ENCODE measurements at places on chromosomes 5 and 9. TPM values are rescaled to one million over a fixed set of nuclear protein-coding genes. Genes with fewer than 3 reads are reported as not detected.

Gene CCIN
- 0.36 TPM for total RNA-seq

Gene SPATA31A3
- total RNA-seq = not detected

DNA sequence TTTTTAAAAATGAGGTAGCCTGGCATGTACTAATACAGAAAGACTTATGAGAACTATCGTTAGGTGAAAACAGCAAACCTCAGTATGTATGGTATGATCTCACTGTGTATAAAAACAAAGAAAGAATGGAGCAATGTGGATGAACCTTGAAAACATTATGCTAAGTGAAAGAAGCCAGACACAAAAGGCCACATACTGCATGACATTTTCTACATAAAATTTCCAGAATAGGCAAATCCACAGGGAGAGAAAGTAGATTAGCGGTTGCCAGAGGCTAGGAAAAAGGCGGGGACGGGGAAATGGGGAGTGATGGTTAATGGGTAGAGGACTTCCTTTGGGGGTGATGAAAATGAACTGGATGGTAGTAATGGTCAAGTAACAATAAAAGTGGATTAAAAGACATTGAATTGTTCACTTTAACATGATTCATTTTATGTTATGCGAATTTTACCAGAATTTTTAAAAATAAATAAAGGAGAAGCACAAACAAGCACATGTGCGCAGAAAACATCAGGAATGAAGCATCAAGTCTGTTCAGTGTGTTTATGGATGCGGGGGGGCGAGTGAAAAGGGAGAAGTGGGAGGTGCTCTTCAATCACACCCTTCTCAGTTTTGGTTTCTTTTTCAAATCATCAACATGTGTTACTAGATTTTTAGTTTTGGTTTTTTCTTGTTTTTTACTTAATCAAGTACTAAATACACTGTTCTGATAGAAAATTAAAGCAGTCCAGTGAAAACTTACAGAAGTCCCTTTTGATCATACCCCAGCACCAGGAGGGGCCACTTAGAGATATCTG lies 16.3 kb downstream of the ROR2 start:
- no peak for DNase-seq

DNA sequence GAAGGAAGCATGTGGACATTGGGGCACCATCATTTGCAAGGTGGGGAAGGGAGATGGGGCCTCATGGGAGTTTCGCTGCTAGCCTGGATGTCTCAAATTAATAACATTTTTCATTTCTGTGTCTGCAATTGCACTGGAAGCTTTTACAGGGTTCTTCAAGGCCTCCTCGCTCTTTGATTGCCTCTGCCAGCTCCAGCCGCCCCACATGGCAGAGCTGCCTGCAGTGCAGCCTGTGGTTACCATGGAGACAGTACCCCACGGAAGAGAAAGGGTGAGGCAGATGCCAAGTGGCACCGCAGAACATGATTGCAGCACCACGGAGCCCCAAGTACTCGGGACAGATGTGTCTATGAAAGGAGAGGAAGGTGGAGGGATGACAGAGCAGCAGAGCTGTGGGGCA lies 25.4 kb downstream of the CTNND2 start:
- no peak for DNase-seq

GRCh38 chr9:111897601-111898137 lies 1.1 kb downstream of the UGCG start:
- no peak for DNase-seq

Gene PTGS1
- not detected for total RNA-seq

Gene BARX1
- total RNA-seq = 170 TPM

- DNase-seq = no peak
These were observed 19.3 kb downstream of the AK8 start for GRCh38 chr9:132858751-132859150.

DNA sequence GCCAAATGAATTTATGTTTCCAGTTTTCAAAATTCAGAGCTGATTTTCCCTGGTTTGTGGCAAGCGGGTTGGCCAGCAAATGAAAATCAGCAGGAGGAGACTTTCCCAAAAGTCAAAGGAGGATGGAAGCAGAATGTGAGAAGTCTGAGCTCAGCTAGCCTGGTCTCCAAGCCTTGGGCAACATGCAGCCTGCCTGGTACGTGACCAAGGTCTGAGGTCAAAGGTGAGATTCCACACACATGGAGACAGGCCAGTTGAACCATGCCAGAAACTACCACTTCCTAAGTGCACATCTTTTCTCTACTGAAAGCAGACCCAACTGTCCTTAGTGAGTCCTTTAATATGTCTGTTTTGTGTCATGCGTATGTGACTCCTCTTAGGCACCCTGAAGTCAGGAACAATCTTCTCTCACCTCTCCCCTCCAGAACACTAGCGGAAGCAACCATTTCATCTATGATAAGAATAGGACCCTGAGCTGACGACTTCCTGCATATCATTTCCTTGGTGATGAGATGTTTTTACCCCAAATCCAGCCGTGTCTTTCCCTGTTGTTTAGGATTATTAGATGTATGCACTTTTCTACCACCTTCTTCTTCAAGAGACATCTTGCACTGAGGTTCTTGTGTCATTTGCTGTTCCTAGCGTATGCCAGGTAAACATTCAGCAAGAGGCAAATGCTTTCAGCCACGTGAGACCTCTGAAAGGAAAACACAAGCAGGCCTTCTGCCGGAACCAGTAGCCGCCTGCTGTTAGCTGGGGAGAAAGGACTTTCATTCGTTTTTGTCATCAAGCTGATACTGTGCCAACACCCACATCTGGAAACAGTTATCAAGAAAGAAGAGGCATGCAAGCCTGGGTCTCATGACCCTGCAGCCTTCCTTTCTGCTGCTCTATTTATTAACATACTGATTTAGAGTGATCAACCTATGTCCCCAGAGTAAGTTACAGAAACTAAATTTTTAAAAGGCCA lies 9.7 kb upstream of the TGFBI start:
- peak; percentile 94 for DNase-seq

GRCh38 chr9:74570879-74571512 lies 73.9 kb downstream of the RORB start:
- no peak for DNase-seq

Gene TYRP1
- total RNA-seq = 3.4 TPM

DNA sequence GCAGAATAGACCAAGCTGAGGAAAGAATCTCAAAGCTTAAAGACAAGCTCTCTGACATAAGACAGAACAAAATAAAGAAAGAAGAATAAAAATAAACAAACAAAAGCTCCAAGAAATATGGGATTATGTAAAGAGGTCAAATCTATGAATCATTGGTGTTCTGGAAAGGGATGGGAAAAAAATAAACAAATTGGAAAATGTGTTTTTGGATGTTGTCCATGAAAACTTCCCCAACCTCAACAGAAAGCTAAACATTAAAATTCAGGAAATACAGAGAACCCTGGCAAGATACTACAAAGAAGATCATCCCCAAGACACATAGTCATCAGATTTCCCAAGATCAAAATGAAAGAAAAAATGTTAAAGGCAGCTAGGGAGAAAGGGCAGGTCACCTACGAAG lies 662.0 kb upstream of the CDH18 start:
- DNase-seq = no peak
